Gastrocnemius medialis (tissue), 4 donors: ENCODE measurements at places on chromosomes 2 and 18. TPM values are rescaled to one million over a fixed set of nuclear protein-coding genes. Genes with fewer than 3 reads are reported as not detected.
A peak's percentile ranks its signal among the peaks of the same experiment; 100 is the strongest.

GRCh38 chr18:77178559-77178958 is 46.0 kb upstream of the MBP start:
- no peak for DNase-seq
- no peak overlapping the region for H3K4me3 ChIP-seq
- no peaks in the 10 kb centered on the region for H3K36me3 ChIP-seq
- H3K4me1 ChIP-seq, result no peaks in the 10 kb centered on the region

- no peak overlapping the region for H3K4me3 ChIP-seq
- no peak for DNase-seq
- no peak overlapping the region for H3K27ac ChIP-seq
- no peaks in the 10 kb centered on the region for H3K36me3 ChIP-seq
- no peaks in the 10 kb centered on the region for H3K27me3 ChIP-seq
These were observed 878.4 kb downstream of the CPS1 start for GRCh38 chr2:211434773-211435172.

DNA sequence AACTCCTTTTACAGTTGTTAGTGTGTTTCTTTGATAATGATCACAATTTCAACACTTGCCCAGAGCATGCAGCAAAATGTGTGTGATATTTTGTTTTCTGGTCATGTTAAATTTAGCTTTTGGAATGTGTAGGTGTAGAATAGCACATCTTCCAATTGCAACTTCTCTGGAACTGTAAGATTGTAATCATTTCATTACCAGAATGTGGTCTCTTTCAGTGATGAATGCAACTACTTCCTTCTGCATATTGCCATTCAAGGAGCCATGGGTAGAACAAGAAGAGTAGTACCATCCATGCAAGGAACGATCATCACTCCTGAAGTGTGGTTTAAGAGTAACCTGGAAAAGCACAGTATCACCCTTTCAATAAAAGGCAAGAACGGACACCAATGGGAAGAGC is 548.8 kb upstream of the ZNF804A start:
- no peak overlapping the region for H3K27ac ChIP-seq
- DNase-seq, result no peak
- H3K4me3 ChIP-seq, result no peak overlapping the region
- H3K27me3 ChIP-seq, result no peaks in the 10 kb centered on the region
- H3K4me1 ChIP-seq, result no peaks in the 10 kb centered on the region

GRCh38 chr2:201403880-201404279 is 46.7 kb upstream of the FLACC1 start:
- H3K36me3 ChIP-seq, result no peaks in the 10 kb centered on the region
- peak overlapping the region; percentile 2 for H3K27ac ChIP-seq
- H3K27me3 ChIP-seq, result no peaks in the 10 kb centered on the region
- no peak overlapping the region for H3K4me3 ChIP-seq
- no peak for DNase-seq

DNA sequence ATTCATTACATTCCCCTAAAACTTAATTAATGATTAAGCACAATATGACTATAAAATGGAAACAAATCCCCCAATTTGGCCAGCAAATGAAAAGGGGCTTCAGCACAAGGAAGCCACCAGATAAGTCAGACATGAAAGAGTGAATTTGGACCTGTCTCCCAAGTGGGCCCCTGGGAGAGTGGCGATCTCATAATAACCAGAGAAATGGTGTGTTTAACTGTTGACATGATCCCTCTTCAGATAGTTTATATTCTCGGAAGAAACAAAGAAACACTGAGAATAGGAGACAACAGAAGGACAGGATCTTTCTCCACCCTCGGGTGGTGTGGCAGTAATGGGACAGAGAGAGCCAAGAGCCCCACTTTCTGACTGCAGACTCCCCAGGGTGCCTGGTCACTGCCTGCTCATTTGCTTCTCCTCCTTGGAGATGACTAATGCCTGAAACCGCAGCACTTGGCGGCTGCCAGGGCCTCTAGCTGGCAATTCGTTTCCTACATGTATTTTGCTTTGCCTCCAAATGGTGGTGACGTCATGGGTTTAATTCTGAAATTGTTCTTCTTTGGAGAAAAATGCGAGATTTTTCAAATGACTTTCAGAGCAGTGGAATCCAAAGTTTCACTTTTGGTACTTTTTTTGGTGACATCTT is 46.4 kb upstream of the SPP2 start:
- no peaks in the 10 kb centered on the region for H3K4me1 ChIP-seq
- H3K27ac ChIP-seq, result no peak overlapping the region
- H3K27me3 ChIP-seq, result no peaks in the 10 kb centered on the region
- no peak overlapping the region for H3K4me3 ChIP-seq

GRCh38 chr2:1997976-1998375 is 253.7 kb upstream of the PXDN start:
- DNase-seq, result no peak
- H3K27ac ChIP-seq, result peak overlapping the region; percentile 32
- H3K27me3 ChIP-seq, result no peaks in the 10 kb centered on the region
- no peaks in the 10 kb centered on the region for H3K36me3 ChIP-seq
- H3K4me1 ChIP-seq, result no peaks in the 10 kb centered on the region

GRCh38 chr2:64972876-64973275 is 16.3 kb upstream of the SLC1A4 start:
- peaks cover 56% of the 10 kb centered on the region for H3K4me1 ChIP-seq
- H3K27me3 ChIP-seq, result no peaks in the 10 kb centered on the region
- H3K4me3 ChIP-seq, result no peak overlapping the region
- H3K27ac ChIP-seq, result peak overlapping the region; percentile 85

- H3K4me1 ChIP-seq, result no peaks in the 10 kb centered on the region
- H3K27me3 ChIP-seq, result no peaks in the 10 kb centered on the region
- H3K36me3 ChIP-seq, result no peaks in the 10 kb centered on the region
- no peak overlapping the region for H3K4me3 ChIP-seq
- no peak overlapping the region for H3K27ac ChIP-seq
These were observed 55.9 kb downstream of the GTF2A1L start for GRCh38 chr2:48673581-48673980.

GRCh38 chr2:182826496-182826895 is 39.9 kb downstream of the FRZB start:
- H3K4me1 ChIP-seq, result no peaks in the 10 kb centered on the region
- H3K36me3 ChIP-seq, result no peaks in the 10 kb centered on the region
- no peak overlapping the region for H3K27ac ChIP-seq
- DNase-seq, result no peak
- H3K4me3 ChIP-seq, result no peak overlapping the region

The KCNIP3 gene
- 1.3 TPM for total RNA-seq

The NT5C1B gene
- not detected for total RNA-seq
